ENCODE measurements at places on chromosomes 4 and X.
A peak's percentile ranks its signal among the peaks of the same experiment; 100 is the strongest.

DNA sequence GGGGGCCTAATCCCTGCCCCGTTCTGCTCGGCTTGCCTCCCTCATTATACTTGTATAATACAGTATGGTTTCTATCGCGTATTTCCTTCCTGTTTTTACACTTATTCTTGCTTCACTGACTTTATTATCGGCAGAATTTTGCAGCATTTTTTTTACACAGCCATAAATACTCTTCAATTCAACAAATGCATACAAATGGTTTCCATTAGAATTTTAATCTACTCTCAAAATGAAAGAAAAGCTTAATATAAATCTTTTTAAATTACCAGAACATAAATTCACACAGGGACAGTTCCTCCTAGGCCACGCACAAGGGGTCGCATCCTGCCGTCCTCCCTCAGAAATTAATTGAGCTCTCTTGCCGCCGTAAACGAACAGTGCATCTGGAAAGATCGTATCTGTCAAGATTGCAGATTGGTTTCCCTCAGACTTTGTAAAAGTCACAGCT is 42.9 kb downstream of the DCTD start:
- no peak for DNase-seq

- no peak for DNase-seq
These were observed 31.4 kb upstream of the FAM241A start for GRCh38 chr4:112113864-112114263.

- DNase-seq: no peak
These were observed 45.1 kb downstream of the KDR start for GRCh38 chr4:55080174-55080865.

- no peak for DNase-seq
These were observed 313.9 kb downstream of the ASMT start for GRCh38 chrX:1928805-1929204.

DNA sequence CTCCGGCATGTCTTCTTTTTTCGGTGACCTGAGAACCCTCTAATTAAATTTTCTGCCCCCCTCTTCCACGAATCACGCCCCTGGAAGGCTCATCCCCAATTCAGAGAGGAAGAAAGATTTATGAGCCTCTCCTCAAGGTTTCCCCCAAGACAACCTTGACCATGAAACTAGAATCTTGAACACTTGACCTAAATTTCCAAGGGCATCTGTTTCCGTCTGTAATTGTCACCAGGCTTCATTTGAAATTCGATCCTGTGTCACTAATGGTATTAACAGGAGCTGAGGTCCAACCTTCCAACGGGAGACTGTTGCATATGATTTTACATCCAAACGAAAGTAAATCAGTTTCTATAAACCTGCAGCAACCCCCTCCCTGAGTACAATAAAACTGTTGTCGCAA is 139.9 kb upstream of the ZIC3 start:
- no peak for DNase-seq

GRCh38 chr4:155705664-155706063 is 39.0 kb downstream of the GUCY1A1 start:
- no peak for DNase-seq

- DNase-seq: no peak
These were observed 79.1 kb upstream of the DDX60 start for GRCh38 chr4:168397611-168398169.

DNA sequence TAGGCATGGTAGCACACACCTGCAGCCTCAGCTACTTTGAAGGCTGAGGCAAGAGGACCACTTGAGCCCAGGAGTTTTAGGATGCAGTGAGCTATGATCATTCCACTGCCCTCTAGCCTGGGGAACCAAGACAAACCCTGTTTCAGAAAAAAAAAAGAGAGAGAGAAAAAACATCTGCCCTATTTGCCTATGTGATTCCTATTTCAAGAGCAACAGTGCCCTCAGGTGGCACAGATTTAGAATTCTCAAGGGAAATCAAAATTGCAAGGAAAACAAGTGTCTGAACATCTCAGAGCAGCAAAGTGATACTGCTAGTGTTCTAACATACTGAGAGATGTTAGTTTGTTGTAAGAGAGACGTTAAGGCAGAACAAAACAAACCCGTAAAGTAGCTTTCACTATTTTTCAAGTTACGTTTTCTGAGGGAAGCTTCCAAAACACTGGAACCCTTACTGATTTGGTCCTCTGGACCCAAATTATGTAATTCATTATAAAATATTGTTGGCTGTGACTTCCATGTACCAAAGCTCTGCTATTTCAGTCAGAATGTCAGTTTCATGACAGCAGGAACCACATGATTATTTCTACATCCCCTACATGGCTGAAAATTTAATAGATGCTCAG is 7.9 kb downstream of the BDH2 start:
- DNase-seq: peak; percentile 17

DNA sequence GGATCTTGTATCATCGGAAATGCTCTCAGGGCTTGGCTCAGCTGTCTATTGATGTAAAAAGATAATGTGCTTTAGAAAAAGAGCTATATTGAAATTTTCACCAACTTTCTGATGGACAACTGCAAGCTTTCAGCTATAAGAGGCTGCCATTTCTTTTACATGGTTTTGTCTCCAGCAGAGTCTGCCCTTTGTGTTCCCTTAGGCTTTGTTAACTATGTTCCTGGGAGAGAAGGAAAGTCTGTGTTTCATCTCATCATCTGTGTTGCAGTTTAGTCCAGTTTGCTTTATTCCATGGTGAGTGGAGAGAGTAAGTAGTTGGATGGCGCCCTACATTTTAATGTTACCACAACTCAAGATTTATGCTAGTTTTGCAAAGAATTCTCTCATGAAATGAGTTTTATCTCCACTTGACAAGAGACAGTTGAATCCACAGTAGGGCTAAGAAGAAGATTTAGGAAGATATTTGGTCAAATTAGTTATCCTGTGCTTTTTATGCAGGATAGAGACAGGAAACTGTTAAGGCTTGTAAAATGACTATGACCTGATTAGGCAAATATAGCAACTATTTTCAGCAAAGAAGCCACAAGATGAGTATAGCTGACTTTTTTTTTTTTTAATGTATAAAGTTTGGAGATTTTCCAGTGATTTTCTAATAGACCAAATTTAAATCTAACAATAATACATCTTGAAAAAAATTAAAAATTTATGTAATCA is 16.5 kb downstream of the SEPTIN11 start:
- no peak for DNase-seq

- no peak for DNase-seq
These were observed 21.1 kb downstream of the ART3 start for GRCh38 chr4:76095568-76095967.

DNA sequence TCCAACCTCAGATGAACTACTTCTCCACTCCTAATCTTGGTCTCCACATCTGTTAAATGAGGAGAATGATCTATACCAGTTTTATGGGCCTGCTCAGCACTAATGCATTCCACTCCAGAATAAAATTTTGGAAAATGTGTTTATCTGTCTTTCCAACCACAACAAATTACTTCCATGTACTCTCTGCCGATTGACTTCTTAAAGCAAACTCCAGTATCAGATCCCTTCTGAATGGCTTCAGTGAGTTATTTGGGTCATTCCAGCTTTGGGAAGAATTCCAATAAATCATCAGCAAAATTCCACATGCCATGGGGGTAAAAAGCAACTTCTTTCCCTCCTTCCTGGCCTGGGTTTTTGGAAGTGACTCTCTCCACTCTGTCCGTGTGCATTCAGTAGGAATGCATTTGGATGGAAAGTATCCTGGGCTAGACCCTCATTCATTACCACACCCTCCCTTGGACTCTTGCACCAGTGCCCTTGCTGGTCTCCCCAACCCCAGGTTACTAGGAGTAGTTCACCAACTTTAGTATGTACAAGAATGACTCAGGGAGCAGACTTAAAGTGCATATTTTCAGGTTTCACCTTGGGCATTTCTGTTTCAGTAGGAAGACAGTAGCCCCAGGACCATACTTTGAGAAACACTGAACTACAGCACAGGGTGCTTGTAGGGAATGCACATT is 15.4 kb upstream of the ADH6 start:
- no peak for DNase-seq

- DNase-seq: peak; percentile 40
These were observed 575.7 kb downstream of the TRIML1 start for GRCh38 chr4:188714907-188715306.

GRCh38 chrX:120029354-120029753 is 48.1 kb downstream of the RHOXF2B start:
- no peak for DNase-seq

DNA sequence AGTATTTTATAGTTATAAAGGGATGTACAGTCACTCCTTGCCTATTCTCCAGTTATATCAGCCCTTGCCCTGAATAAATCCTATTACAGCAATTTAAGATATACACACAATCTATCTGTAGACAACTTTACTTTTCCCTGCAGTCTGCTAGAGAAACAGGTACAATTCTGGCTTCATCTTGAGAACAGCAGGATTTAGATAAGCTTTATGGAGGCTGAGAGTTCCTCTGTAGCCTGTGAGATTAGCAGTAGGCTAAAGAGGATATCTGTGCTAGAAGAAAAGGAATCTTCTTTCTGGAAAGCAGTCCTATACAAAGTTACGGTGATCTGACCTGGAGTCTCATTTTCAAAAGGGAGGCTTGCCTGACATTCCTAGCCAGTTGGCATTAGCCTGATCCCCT is 290.3 kb downstream of the GALNTL6 start:
- no peak for DNase-seq

DNA sequence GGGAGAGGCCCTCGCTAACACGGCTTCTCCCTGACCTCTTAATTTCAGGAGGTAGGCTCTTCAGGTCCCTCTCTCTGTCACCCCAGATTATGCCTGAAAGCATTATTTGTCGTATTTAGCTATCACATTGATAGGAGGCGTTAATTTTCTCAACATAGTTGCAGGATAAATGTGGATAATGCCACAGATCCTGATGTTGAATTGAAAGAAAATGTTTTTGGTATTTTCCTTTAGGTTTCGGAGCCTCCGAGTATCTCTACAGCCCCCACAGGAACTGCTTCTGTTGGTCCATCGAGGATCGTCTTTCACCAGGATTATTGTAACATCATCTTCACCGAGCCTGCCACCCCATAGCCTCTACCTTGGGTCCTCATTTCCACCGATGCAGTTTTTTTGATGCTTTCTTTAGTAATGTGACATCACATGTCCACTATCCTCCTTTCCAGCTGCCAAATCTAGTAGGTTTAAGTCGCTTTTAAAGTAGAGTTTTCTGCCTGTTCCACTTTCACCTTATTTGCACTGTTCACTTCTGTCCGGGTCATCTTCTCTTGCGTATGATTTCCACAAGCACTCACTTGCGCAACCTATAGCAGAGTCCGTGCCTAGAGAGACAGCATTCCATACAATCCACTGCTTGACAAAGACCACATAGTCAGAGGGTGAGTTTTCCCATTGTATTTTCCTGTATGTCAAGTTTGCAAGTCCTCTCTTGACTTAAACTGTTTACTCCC is 665 bp downstream of the TIGD2 start:
- DNase-seq: peak; percentile 50

DNA sequence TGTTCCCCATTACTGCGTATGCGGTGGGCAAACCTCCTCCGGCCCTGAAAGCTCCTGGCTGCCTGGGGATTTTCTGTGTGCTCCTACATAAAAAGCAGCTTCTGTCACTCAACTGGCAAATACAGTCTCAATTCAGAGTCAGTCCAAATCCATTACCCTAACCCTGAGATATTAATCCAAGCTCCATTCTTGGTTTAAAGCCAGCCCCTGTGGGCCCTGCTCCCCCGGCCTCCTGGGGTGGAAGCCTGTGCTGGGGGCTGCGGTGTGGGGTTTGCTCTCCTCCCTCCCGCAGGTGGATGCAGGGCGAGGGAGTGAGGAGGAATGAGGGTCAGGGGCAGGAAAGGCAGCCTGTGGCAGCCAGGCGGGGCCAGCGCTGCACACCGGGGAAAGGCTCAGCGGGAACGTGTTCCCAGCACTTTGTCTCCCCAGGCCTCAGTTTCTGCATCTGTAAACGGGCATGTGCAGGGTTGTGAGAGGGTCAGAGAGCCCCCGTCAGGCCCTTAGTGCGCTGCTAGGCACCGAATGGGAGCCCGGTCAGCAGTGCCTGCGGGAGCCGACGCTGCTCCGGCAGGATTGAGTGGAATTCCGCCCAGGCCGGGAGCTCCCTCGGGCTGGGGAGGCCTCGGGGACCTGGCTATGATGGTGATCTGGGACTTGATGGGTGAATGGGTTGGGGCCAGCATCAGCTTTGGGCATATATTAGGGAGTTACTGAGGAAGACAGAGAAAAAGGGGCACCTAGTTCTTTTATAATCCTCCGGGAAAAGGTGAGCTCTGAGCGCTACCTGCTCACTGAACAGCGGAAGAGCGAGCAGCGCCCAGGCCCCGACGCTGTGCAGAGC is 6.3 kb upstream of the RGS12 start:
- DNase-seq: no peak

GRCh38 chrX:109959356-109959871 is 43.5 kb upstream of the TMEM164 start:
- no peak for DNase-seq

GRCh38 chrX:13494562-13494961 is 74.8 kb upstream of the EGFL6 start:
- DNase-seq: no peak

DNA sequence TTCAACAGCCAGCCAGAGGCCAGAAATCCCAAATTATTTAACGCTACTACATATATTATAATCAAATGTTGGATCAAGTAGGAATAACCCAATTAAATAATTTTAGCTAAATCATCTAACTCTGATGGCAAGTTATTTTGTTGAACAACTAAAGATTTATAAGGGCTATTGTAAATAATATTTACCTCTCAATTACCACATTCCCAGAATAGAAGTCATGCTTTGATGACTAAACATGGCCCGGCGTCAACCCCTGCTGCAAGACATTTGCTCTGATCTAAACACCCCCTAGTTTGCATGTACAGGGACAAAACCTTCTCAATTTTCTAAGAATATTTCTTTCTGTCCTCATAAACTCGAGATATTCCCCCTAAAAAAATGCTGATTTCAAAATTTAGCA is 14.2 kb downstream of the VEGFC start:
- DNase-seq: peak; percentile 15

DNA sequence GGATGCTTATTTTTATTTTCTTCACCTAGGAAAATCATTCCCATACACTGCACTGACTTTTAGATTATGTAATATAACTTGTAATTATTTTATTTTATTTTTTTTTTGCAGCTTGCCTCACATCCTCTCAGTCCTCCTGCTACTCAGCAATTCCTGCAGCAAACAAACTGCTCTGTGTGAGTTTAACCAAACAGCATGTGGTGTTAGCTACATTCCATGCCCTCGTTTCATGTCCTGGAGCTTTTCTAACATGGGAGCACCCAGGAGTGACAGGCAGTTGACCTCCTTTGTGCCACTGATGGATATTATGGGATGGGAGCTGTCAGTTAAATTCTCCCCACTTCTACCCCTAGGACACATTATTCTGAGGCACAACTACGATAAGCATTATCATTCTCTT is 24.8 kb downstream of the CXCL1 start:
- DNase-seq: no peak

Data from amniotic stem cell (primary cell).